Lower leg skin (tissue), 4 donors: ENCODE measurements at places on chromosomes 5 and 9. TPM values are rescaled to one million over a fixed set of nuclear protein-coding genes. Genes with fewer than 3 reads are reported as not detected.

The SLC6A3 gene
- not detected for total RNA-seq

The FAM151B gene
- 1.8 TPM for total RNA-seq

The SH3RF2 gene
- total RNA-seq: 109 TPM

The PCDHGA4 gene
- 0.25 TPM for total RNA-seq

The SMIM33 gene
- not detected for total RNA-seq

The ANKRD34B gene
- total RNA-seq: not detected

The CDH10 gene
- total RNA-seq: not detected

The ADAMTS13 gene
- total RNA-seq: 1.7 TPM

The BRD9 gene
- 28.8 TPM for total RNA-seq

The FIBCD1 gene
- total RNA-seq: not detected

The SPATA9 gene
- total RNA-seq: not detected

The CDH18 gene
- total RNA-seq: 0.76 TPM

The RANBP17 gene
- total RNA-seq: 1.9 TPM

The TAF9 gene
- 29.5 TPM for total RNA-seq

The TGFBI gene
- 354 TPM for total RNA-seq

The CKMT2 gene
- total RNA-seq: 5.9 TPM

The NPR3 gene
- 2.4 TPM for total RNA-seq

The MEGF10 gene
- total RNA-seq: 6.0 TPM

The FBN2 gene
- 0.15 TPM for total RNA-seq

The QRFP gene
- total RNA-seq: not detected

The FOXD4L6 gene
- not detected for total RNA-seq

The C5orf63 gene
- total RNA-seq: 1.9 TPM

The AJM1 gene
- total RNA-seq: 1.6 TPM

The PCDHA6 gene
- total RNA-seq: not detected

The CER1 gene
- not detected for total RNA-seq

The FBXW5 gene
- 158 TPM for total RNA-seq

The CDC37L1 gene
- 15.5 TPM for total RNA-seq

The GABRA1 gene
- not detected for total RNA-seq

The DDX4 gene
- not detected for total RNA-seq

The SOHLH1 gene
- not detected for total RNA-seq

The SPATA31E1 gene
- not detected for total RNA-seq

The SLC36A3 gene
- total RNA-seq: not detected

The NOXA1 gene
- total RNA-seq: 3.4 TPM

The HMGXB3 gene
- 24.6 TPM for total RNA-seq

The GNE gene
- total RNA-seq: 16.8 TPM

The RGMB gene
- 70.9 TPM for total RNA-seq

The EGFL7 gene
- total RNA-seq: 62.2 TPM

The F2RL1 gene
- 58.9 TPM for total RNA-seq

The MCCC2 gene
- total RNA-seq: 40.1 TPM

The FCN2 gene
- not detected for total RNA-seq

The LCN9 gene
- not detected for total RNA-seq
